CD8-positive, alpha-beta memory T cell (primary cell): ENCODE measurements at places on chromosomes 12 and 14.

GRCh38 chr12:14937689-14938088 lies 648 bp downstream of the ERP27 start:
- no peak for DNase-seq

GRCh38 chr12:47238669-47239114 lies 158.9 kb upstream of the AMIGO2 start:
- DNase-seq: no peak

- DNase-seq: no peak
These were observed 65.2 kb downstream of the PAPOLA start for GRCh38 chr14:96567289-96567899.

DNA sequence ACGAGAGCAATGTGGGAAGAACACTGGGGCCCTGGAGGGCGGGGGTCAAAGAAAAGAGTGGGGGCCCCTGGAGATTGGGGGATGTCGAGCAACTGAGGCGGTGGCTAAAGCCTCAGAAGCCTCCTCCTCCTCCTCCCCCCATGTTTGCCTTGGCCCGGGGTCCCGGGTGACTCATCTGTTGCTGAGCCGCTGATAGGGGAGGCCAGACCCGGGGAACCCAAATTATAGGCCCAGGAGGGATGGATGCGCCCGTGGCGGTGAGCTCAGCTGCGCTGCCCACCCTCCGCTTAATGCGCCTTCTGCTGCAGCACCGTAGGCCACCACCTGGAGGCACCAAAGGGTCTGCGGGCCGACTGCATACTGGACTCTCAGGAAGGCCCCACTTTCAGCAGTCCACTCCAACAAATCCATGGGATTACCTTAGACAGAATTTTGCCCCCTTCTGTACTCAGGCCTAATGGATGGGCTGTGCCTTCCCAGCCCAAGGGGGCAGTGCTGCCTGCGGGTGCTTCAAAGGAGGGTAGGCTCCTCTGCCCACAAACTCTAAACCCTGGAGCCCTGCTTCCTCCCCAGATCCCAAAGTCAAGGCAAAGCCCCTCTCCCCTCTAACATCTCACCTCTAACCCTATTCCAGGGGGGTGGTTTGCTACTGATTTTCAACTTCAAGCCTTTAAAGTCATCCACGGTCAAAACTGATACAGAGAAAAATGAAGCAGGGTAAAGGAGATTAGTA lies 2.6 kb upstream of the WNT10B start:
- DNase-seq: peak; percentile 53

DNA sequence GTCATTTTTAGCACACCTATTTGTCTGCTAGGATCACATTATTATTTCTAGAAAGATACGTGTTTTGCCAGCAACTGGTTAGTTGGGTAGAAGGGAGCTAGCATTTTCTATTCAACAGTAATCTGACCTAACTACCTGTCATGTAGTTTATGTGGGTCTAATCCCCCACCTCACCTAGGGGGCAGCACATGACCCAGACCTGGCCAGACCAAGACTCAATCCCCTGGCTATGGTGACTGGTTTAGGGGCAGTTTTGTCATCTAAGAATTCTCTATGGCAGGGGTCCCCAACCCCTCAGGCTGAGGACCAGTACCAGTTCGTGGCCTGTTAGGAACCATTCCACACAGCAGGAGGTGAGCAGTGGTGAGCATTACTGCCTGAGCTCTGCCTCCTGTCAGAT lies 29.5 kb upstream of the EVL start:
- no peak for DNase-seq

GRCh38 chr12:77946541-77947061 lies 115.9 kb downstream of the NAV3 start:
- DNase-seq: no peak

DNA sequence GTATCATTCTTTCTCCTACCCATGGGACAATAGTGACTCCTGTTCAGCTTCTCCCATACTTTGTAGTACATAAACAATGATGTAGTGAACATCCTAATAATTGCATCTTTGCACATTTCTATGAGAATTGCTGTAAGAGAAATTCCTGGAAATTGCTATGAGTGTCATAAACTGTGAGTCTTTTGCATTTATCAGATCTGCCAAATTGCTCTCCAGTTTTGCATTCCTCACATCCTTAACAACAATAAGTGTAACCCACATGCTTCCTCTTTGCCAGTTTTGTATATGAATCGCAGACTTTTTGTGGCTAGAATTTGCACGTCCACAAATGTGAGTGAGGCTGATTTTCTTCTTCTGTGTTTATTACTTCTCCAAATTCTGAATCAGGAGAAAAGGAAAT lies 124.0 kb upstream of the TBX5 start:
- DNase-seq: no peak

GRCh38 chr14:104634886-104635570 lies 30.5 kb upstream of the TMEM179 start:
- no peak for DNase-seq

DNA sequence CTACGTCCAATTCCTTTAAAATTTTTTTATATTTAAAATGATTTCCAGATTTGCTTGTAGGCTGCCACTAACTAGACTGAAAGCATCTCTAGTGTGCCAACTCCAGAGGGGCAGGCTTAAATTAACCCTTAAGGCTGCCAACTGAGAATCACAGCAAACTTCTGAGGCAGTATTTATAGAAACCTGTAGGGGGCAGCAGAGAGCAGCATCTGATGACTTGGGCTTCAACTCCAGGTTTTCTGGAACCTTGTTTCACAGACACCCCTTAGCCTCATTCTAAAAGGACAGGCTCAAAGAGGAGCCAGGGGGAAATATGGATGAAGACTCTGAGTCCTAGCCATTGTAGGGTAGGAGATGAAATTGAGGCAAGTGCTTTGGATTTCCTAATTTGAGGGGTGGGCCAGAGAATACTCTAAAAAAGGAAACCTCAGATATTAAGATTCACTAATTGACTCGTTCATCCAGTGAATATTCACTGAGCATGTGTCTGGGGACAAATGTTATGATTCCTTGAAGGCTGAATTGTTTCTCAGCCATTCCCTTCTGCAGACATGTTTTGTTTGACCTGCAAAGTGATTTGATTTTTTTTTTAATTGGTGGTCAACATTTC lies 63.3 kb upstream of the HSPB8 start:
- DNase-seq: no peak

GRCh38 chr14:26987744-26988363 lies 390.0 kb upstream of the NOVA1 start:
- DNase-seq: no peak

DNA sequence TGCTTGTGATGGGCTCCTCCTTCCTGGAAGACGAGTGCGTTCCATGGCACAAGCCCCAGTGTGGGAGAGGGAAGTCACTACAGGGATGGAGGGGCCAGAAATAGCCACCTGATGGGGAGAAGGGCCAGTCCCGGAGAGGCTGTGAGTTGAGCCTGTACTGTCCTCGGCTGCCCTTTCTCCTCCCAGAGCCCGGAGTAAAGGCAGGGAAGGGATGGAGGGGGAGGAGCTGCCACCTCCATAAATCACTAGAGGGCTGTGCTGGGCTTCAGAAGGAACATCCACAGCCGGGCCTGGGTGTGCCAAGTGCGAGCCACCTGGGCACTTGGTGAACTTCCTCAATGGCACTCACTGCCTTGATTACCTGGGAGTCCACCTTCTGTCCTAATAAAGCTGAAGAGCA lies 110.1 kb downstream of the RBM19 start:
- no peak for DNase-seq

GRCh38 chr14:104955396-104955770 lies 22.8 kb downstream of the AHNAK2 start:
- DNase-seq: no peak

DNA sequence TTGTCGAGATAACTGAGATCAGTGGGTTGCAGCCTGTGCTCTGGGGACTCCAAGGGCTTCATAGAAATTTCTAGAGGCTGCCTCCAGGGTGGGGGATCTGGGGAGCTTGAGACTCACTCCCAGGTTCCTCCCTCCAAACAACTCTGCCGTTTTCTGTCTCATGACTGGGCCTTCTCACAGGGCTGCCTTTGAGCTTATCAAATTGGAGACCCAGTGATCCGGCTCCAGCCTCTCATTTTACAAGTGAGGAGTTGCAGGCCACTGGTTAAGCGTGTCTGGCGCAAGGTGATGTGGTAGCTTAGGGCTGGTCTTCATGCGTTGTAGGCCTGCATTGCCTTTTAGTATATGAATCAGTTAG lies 85.8 kb downstream of the SLC25A47 start:
- DNase-seq: no peak

DNA sequence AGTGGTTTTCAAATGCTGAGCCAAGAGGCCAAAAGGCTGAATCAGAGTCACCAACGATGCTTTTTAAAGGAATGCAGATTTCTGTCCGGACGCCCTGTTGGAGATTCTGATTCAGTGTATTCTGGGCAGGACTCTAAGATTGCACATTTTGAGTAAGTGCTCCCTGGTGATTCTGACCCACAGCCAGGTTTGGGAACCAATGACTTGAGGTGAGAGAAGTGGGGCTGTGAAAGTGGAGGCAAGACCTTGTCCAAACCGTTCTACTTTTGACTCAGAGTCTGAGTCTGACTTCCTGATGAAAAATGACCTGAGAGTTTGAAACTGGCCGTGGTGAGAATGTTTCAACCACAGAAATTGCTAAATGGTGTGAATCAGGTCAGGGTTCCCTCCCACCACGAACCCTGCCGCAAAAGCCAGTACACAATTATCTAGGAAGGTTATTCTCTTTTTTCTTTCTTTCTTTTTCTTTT lies 90.2 kb downstream of the NTN4 start:
- DNase-seq: no peak

- no peak for DNase-seq
These were observed 2.9 kb upstream of the RNU6-8 start for GRCh38 chr14:32205984-32206383.
